Fibroblast of skin of left quadriceps (primary cell): ENCODE measurements at places on chromosomes 2 and 18.

GRCh38 chr2:83368916-83369315, 1090.2 kb downstream of the SUCLG1 start:
- DNase-seq = peak; percentile 73

- DNase-seq = no peak
Observed at GRCh38 chr2:233400341-233400740, 46.0 kb downstream of the DGKD start.

- DNase-seq = no peak
Observed at GRCh38 chr2:17798338-17798737, 17.9 kb upstream of the MSGN1 start.

GRCh38 chr2:66414896-66415295, 20.0 kb upstream of the MEIS1 start:
- no peak for DNase-seq

DNA sequence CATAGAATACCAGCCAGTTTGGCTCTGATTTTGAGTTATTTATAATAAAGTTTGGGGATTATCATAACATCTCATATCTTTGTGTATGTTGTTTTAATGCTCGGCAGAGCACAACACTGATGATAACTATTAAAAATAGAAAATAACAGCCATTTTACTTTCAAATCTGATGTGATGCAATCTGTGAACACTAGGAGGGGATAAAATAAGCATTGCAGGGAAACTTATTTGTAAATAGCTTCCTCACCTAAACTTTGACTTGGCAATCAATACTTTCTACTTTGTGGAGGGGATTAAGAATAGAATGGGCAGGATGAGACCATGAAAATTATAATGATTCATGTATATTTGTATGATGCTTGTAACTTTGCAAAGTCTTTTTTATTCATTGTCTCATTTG, 54.4 kb downstream of the USP14 start:
- DNase-seq = no peak

- DNase-seq = no peak
Observed at GRCh38 chr2:54723996-54724559, 616 bp downstream of the EML6 start.

DNA sequence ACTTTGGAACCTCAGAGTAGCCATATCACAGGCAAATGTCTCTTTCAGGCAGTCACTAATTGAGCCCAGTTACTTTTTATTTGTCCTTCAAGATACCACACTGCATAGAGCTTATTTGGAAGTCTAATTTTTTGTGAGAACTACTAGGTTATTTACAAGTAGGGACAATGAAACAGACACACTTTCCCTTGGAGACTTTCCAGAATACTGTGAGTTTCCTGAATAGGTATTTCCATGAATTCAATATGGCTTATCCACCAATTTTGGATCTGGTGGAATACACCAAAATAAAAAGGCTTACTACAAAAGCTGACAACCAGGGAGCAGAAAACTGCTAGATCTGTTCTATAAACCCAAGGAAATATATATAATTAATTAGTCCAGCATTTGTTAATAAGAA, 83.3 kb downstream of the NRXN1 start:
- no peak for DNase-seq
